Fibroblast of skin of back (primary cell): ENCODE measurements at places on chromosomes 7 and 10.

DNA sequence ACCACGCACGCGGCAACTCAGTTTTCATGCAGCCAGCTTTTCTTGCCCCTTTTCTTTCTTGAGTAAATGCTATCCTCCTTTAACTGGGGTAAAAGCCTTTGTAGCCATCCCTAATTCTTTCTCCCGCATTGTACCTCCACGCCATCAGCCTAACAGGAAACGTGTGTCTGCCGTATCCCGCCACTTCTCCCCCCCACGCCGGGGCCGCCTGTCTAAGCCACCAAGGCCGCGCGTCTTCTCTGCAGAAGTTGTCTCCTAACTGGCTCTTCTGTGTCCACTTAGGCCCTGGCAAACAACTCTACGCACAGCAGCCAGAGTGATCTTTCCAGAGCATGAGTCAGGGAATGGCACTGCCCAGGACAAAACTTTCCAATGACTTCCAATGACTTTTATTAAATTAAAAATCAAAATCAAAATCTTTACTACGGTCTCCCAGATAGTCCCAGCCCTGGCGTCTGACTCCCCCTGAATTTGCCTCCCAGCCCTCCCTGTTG, 74.6 kb downstream of the XRCC2 start:
- DNase-seq: no peak

DNA sequence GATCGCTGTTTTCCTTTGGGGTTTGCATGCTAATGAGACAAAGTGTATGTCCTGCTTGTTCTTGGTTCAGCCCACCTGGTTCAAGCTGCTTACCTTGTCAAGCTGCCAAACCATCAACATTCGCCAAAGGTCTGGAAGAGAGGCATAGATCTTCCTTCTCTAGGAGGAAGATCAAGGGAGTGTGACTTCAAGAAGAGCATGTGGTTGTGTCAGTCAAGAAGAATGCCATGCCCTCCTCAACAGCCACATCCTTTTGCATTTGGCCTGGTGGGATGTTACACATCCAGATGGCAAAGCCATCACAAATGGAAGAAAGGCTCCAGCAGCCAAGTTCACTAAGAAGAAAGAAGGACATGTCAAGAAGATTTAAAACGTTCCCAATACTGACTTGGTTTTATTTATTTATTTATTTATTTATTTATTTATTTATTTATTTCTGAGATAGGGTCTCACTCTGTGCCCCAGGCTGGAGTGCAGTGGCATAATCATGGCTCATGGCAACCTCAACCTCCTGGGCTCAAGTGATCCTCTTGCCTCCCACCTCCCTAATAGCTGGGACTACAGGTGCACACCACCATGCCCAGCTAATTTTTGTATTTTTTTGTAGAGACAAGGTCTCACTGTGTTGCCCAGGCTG, 5.1 kb upstream of the PIP4K2A start:
- no peak for DNase-seq

GRCh38 chr10:50992972-50993766, 81.1 kb upstream of the PRKG1 start:
- peak; percentile 86 for DNase-seq

DNA sequence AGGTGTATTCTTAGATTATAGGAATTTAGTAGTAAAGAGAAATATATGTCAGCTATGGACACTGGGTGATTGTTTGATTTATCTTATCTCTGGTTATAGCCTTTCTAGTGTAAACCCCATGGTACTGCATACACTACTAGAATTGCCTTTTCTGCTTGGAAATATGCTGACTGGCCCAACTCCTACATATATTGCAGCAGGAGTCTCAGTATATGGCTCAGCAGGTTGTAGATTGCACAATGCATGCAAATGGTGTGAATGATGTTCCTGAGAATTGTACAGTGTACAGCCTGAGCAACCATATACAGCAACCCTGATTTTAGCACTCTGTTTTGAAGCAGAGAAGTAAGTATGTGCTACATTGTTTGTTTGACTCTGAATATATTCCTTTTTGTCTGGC, 153.4 kb upstream of the NPY start:
- DNase-seq: no peak

GRCh38 chr7:87220734-87221215, 1.2 kb upstream of the TMEM243 start:
- DNase-seq: no peak

DNA sequence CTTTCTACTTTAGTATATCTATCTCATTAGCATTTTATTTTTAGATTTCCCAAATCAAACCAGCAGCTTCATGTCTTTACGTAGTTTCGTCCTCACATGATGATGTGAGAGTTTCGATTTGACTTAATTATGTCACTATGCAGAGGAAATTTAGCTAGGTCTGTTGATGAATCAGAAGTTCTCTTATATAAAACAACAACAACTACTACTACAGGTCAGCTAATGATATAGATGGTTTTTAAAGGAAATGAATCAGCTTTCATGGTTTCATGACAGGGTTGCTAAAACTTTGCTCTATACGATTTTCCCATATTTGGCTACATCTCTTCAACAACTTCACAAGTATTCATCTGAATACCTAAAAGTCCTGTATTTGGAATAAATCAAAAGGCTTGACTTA, 28.6 kb downstream of the JAZF1 start:
- peak; percentile 91 for DNase-seq

- no peak for DNase-seq
These were observed 24.6 kb upstream of the WNT16 start for GRCh38 chr7:121304102-121304658.

DNA sequence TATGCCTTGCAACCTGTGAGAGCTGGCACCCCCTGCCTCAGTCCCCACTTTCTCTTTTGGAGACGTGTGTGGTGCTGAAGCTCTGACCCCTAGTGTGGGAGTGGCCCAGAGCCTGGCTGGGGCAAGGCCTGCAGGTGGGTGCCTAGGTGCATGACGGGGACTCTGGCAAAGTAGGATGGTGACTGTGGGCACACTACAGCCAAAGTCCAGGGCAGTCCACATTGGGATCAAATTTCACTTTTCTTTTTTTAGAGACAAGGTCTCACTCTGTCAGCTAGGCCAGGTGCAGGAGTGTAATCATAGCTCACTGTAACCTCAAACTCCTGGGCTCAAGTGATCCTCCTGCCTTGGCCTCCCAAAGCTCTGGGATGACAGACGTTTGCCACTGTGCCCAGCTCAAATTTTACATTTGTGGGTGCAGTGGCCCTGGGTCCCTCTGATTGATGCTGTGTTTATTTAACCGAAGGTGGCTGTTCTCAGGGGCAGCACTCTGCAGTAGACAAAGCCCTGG, 52.3 kb downstream of the NEURL1 start:
- DNase-seq: no peak

- DNase-seq: peak; percentile 36
These were observed 11.1 kb downstream of the FAS start for GRCh38 chr10:89001729-89002072.

GRCh38 chr10:84548869-84549268, 220.5 kb downstream of the CCSER2 start:
- DNase-seq: no peak

GRCh38 chr7:22182149-22182548, 174.8 kb downstream of the RAPGEF5 start:
- no peak for DNase-seq

DNA sequence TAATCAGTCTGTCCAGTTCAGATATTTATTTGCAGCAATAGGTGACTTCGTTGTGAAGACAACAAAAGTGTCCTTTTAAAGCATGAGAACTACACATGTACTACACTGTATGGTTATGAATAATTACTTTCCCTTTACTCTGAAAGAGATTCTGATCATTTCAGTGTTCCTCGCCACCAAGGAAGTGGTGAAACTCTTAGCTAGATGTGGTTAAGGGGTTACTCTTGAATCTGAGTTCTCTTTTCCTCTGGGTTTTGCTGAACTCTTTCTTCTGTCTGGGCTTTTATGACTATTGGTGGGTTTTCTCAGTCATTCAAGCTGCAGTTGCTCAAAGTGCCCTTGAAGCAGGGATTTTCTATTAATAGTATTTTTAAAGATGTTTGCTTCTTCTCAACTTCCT, 127.9 kb upstream of the SEM1 start:
- no peak for DNase-seq

DNA sequence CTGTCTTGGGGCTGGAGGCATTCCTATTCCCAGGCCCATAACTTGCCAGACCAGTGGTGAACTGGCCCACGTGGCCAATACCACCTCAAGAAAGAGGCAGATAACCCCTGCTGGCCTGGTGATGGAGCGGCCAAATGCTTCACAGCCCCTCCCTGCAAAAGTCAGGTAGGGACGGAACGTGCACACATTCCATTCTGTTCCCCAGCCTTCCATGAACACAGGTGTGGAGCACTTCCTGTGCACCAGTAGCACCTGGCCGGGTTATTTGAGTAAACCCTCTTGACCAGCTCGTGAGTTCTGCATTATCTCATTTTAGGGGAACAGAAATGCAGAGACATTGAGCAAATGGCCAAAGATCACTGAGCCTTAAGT, 134.4 kb downstream of the SH3PXD2A start:
- no peak for DNase-seq

DNA sequence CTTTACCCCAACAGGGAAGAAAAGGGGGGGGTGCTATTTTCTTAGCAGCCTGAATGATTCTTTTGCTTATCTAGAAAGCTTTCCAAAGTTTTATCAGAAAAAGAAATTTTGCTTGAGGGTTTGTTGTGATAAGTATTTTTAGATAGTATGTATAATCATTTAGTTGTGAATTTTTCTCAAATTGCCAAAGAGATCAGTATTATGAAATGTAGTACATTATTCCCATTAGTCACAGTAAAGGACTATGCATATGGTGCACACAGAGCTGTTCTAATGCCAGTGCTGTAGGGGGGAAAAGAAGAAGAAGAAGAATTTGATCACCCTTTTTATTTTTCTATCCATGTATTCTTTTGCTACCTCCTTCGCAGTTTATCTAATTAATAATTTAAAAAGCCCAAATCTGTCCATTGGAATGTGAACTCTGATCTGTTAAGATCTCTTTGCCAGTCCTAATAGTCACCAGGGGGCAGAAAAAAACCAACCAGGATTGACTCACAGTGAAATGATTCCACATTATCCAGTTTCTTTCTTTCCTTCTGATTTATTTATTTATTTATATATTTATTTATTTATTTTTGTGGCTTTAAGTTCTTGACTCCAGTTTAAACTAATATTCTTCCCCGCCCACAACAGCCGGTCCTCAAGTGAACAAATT, 4.7 kb downstream of the RBM20 start:
- DNase-seq: peak; percentile 34

- no peak for DNase-seq
These were observed 145.2 kb upstream of the UNC5B start for GRCh38 chr10:71067098-71067740.

- no peak for DNase-seq
These were observed 18.9 kb downstream of the ATP6V1F start for GRCh38 chr7:128881458-128882125.

- DNase-seq: no peak
These were observed 318.4 kb downstream of the GLRX3 start for GRCh38 chr10:130454543-130455000.

DNA sequence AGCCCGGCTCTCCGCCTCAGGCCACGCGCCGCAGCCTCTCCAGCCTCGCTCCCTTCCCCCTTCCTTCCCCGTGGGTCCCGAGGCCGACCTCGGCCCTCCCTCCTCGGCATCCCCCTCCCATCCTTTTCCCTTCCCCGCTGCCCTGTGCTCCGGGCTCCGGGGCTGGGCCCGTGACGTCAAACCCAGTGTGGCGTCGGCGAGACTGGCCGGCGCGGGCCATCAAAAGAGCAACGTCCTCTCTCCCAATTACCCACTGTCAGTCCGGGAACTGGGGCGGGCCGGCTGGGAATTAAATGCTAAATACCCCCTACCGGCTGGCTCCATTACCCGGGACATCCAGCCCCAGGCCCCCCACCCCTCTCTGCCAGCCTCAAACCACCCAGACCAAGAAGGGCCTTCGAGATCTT, 2.6 kb upstream of the GATA3 start:
- DNase-seq: no peak

DNA sequence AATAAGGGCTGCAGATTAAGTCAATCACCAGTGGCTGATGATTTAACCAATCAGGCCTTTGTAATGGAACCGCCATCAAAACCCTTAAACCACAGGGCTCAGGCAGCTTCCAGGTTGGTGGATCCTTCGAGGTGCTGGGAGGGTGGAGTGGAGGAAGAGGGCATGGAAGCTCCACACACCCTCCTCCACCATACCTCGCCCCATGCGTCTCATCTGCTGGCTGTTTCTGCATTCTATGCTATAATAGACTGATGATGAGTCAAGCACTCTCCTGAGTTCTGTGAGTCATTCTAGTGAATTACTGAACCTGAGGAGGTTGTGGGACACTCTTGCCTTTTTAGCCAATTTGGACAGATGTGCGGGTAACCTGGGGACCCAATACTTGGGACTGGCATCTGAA, 43.9 kb downstream of the CHST15 start:
- DNase-seq: peak; percentile 15

DNA sequence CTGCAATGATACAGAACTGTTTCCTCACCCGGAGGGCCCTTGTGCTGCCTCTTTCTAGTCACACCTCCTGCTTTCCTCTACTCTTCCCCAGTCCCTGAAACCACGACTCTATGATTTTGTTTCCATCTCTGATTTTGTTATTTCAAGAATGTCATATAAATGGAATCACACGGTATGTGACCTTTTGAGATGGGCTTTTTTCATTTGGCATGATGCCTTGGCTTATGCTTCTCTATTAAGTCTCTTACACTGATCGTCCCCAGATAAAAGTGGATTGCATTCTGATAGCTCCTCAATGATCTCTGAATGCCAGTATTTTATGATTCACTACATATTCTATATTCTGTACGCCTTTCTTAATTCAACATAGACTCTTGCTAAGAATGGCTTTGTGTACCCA, 78.2 kb downstream of the GALNT11 start:
- peak; percentile 4 for DNase-seq

DNA sequence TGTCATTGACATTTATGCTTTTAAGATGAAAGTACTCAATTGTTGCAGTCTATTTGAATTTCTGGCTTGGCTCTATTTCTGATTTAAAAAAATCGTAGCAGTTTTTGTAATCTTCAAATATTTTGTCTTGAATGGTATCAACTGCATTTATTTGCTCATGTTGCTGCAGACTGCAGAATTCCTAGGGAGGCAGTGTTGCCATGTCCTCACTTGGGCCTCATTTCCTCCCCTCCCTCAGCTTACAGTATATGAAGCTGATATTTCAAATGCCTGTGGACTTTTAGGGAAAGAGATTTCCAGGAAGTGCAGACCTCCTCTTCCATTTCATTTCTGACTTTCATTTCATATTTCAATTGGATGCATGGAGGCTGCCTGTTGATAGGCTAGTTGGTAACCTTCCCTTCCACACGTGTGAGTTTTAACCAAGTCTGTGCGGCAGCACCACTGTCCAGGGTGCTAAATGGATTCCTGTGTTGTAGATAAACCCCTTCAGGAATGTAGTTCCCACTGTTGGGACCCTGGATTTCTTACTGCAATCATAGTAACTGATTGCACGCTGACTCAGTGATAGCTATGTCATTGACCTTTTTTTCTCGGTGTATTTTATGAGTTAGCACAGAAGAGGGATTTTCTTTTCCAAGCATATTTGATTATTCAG, 17.5 kb downstream of the VPS50 start:
- peak; percentile 57 for DNase-seq

- DNase-seq: no peak
These were observed 402.7 kb downstream of the IPMK start for GRCh38 chr10:57864765-57865680.
